B cell (primary cell): ENCODE measurements at places on chromosomes 7 and 10. TPM values are rescaled to one million over a fixed set of nuclear protein-coding genes. Genes with fewer than 3 reads are reported as not detected.

- no peaks in the 10 kb centered on the region for H3K36me3 ChIP-seq
- H3K27me3 ChIP-seq = no peaks in the 10 kb centered on the region
- no peak overlapping the region for H3K4me3 ChIP-seq
- no peak for DNase-seq
- no peaks in the 10 kb centered on the region for H3K4me1 ChIP-seq
Observed at GRCh38 chr10:15436696-15437095, 65.6 kb upstream of the FAM171A1 start.

DNA sequence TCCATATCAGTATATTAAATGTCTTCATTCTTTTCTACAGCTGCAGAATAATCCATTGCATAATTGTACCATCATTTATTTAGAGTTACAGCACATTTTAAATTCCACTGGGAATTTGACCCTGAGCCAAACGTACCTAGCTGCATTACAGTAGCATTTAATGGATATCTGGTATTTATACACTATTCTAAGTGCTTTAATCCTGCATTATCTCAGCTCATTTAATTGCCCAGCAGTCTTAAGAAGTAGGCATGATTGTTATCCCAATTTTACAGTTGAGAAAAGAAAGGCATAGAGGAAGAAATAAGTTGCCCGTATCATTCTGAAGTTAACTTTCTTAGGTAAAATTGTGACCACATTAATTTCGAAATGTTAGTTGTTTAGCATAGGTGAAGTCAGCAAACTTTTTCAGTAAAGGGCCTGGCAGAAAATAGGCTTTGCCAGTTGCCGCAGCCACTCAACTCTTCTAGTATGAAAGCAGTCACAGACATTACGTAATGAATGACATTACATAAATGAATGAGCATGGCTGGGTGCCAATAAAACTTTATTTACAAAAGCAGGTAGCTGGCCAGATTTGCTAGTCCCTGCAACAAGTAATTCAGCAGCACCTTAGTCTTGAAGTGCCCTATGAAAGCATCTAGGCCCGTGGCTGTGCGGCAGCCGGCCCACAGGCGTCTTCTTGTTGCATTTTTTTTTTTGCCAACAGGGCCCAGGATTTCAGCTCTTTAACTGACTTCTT is 30.0 kb downstream of the GUSB start:
- no peaks in the 10 kb centered on the region for H3K4me1 ChIP-seq
- H3K27ac ChIP-seq = no peak overlapping the region
- DNase-seq = no peak
- no peaks in the 10 kb centered on the region for H3K27me3 ChIP-seq

- no peaks in the 10 kb centered on the region for H3K27me3 ChIP-seq
- H3K4me1 ChIP-seq = no peaks in the 10 kb centered on the region
- no peak overlapping the region for H3K4me3 ChIP-seq
- no peak overlapping the region for H3K27ac ChIP-seq
- peaks cover 2% of the 10 kb centered on the region for H3K36me3 ChIP-seq
- no peak for DNase-seq
Observed at GRCh38 chr7:143733876-143734275, 23.6 kb downstream of the CTAGE6 start.

GRCh38 chr7:26409661-26410547 is 118.2 kb downstream of the SNX10 start:
- DNase-seq = no peak
- H3K27ac ChIP-seq = no peak overlapping the region
- H3K4me3 ChIP-seq = no peak overlapping the region
- no peaks in the 10 kb centered on the region for H3K36me3 ChIP-seq
- no peaks in the 10 kb centered on the region for H3K4me1 ChIP-seq
- H3K27me3 ChIP-seq = no peaks in the 10 kb centered on the region

HSPA12A gene
- polyA plus RNA-seq = 0.26 and 2.1 TPM in 2 replicates

APBB1IP gene
- polyA plus RNA-seq = 60.1 and 69.5 TPM in 2 replicates

PAOX gene
- polyA plus RNA-seq = 21.1 and 24.3 TPM in 2 replicates

DNA sequence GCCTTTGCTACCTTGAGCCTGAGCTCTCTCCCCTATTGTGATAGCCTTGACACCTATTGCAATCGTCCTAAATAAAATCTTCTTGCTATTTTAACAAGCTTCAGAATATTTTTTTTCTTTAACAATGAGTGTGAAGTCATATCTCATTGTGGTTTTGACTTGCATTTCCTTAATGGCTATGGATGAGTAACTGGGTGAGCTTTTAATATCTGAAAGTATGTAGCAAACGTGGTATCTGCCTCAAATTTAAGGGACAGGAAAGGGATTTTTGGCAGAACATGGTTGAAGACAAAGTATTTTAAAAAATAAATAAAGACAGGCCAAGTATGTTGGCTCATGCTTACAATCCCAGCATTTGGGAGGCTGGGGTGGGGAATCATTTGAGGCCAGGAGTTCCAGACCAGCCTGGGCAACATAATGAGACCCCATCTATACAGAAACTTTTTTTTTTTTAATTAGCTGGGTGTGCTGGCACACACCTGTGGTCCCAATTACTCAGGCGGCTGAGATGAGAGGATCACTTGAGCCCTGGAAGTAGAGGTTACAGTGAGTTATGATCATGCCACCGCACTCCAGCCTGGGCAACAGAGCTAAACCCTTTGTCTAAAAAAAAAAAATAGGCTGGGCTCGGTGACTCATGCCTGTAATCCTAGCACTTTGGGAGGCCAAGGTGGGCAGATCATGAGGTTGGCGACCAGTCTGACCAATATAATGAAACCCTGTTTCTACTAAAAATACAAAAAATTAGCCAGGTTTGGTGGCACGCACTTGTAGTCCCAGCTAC is 319.3 kb upstream of the NRP1 start:
- H3K27me3 ChIP-seq = no peaks in the 10 kb centered on the region
- no peak overlapping the region for H3K27ac ChIP-seq
- no peaks in the 10 kb centered on the region for H3K4me1 ChIP-seq
- H3K36me3 ChIP-seq = no peaks in the 10 kb centered on the region
- no peak for DNase-seq

DNA sequence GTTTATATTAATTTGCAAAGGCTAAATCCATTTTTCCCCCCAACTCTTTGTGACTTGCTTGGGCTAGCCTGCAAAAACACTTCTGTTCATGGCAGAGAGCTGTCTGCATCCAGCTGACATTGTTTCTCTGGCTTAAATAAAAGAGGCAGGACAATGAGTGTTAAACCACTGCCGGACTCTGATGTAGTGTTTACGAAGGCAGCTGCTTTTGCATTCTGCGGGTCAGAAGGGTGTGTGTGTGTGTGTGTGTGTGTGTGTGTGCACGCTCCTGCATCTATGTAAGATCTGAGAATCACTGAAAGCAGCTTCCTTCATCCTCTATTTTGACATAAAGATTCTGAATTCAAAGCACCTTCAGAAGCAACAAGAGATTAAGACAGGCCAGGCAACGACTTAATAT is 28.3 kb downstream of the NRP1 start:
- H3K4me3 ChIP-seq = no peak overlapping the region
- no peaks in the 10 kb centered on the region for H3K27me3 ChIP-seq
- H3K27ac ChIP-seq = no peak overlapping the region
- no peak for DNase-seq

PSPH gene
- 1.9 and 2.0 TPM in 2 replicates for polyA plus RNA-seq

DNA sequence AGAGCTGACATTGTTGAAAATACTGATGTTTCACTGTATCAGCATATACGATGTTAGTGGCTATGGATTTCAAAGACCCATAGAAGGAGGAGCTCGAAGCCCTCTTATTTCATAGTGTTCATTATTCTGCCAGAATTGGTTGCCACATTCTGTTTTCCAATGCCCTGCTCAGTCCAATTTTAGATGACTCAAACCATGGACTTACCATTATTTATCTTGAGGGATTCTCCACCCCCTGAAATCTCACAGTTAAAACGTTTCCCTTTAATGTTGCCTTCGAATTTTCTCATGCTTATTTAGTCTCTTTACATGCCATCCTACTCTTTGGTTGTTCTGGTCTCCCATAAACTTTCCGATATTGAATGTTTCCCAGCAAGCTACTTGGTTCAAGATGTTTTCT is 264.5 kb downstream of the HDAC9 start:
- H3K4me1 ChIP-seq = no peaks in the 10 kb centered on the region
- no peak for DNase-seq
- no peaks in the 10 kb centered on the region for H3K36me3 ChIP-seq
- H3K4me3 ChIP-seq = no peak overlapping the region
- H3K27me3 ChIP-seq = no peaks in the 10 kb centered on the region
- no peak overlapping the region for H3K27ac ChIP-seq

NPM3 gene
- 7.7 and 13.0 TPM in 2 replicates for polyA plus RNA-seq

CASP2 gene
- 29.2 and 54.9 TPM in 2 replicates for polyA plus RNA-seq

DNA sequence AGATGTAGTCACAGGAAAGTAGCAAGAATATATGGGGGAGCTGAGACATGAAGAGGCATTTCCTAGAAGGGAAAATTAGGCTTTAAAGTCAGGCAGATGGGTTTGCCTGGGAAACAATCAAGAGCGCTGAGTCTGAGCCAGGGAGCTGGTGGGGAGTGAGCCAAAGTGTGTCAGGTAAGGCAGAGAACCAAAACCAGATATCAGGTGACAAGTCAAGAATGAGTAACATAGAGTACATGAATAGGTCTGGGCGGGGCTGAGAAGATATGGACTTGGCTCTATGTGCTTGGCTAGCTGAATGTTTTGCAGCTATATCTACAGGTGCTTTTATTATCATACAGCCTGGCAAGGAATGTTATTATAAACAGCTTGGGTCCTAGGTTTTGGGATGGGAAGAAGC is 49.3 kb downstream of the GPR141 start:
- no peaks in the 10 kb centered on the region for H3K36me3 ChIP-seq
- no peak for DNase-seq
- no peak overlapping the region for H3K4me3 ChIP-seq
- H3K4me1 ChIP-seq = peaks cover 6% of the 10 kb centered on the region
- H3K27ac ChIP-seq = no peak overlapping the region
- H3K27me3 ChIP-seq = no peaks in the 10 kb centered on the region

HABP2 gene
- not detected in 2 replicates for polyA plus RNA-seq

PNLIPRP1 gene
- not detected in 2 replicates for polyA plus RNA-seq

GRCh38 chr10:36531621-36532020 is 593.8 kb upstream of the ANKRD30A start:
- H3K36me3 ChIP-seq = no peaks in the 10 kb centered on the region
- no peak for DNase-seq
- H3K4me1 ChIP-seq = peaks cover 25% of the 10 kb centered on the region
- no peak overlapping the region for H3K27ac ChIP-seq
- no peak overlapping the region for H3K4me3 ChIP-seq
- no peaks in the 10 kb centered on the region for H3K27me3 ChIP-seq

C10orf53 gene
- polyA plus RNA-seq = not detected in 2 replicates

PDK4 gene
- polyA plus RNA-seq = 0.29 and 0.54 TPM in 2 replicates

DNA sequence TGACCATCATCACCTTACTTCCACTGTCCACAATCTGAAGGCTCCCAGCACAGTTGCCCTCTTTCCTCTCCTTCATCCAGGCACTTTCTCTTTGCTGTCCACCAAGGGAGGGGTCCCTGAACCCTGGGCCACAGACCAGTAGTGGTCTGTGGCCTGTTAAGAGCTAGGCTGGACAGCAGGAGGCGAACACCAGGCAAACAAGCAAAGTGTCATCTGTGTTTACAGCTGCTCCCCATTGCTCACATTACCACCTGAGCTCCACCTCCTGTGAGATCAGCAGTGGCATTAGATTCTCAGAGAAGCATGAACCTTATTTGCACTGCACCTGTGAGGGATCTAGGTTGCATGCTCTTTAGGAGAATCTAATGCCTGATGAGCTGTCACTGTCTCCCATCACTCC is 27.7 kb downstream of the FZD1 start:
- no peaks in the 10 kb centered on the region for H3K27me3 ChIP-seq
- no peaks in the 10 kb centered on the region for H3K4me1 ChIP-seq
- no peak for DNase-seq
- H3K27ac ChIP-seq = no peak overlapping the region

GRCh38 chr7:28378574-28379149 is 33.7 kb upstream of the CREB5 start:
- no peaks in the 10 kb centered on the region for H3K4me1 ChIP-seq
- no peaks in the 10 kb centered on the region for H3K36me3 ChIP-seq
- H3K27ac ChIP-seq = no peak overlapping the region
- no peak overlapping the region for H3K4me3 ChIP-seq
- no peak for DNase-seq

- H3K27me3 ChIP-seq = no peaks in the 10 kb centered on the region
- no peak overlapping the region for H3K4me3 ChIP-seq
- no peak overlapping the region for H3K27ac ChIP-seq
Observed at GRCh38 chr7:79377097-79377496, 76.4 kb downstream of the MAGI2 start.

ADRA2A gene
- polyA plus RNA-seq = 0.01 and 0.03 TPM in 2 replicates

MALRD1 gene
- polyA plus RNA-seq = not detected in 2 replicates

TMEM130 gene
- not detected in 2 replicates for polyA plus RNA-seq

DNA sequence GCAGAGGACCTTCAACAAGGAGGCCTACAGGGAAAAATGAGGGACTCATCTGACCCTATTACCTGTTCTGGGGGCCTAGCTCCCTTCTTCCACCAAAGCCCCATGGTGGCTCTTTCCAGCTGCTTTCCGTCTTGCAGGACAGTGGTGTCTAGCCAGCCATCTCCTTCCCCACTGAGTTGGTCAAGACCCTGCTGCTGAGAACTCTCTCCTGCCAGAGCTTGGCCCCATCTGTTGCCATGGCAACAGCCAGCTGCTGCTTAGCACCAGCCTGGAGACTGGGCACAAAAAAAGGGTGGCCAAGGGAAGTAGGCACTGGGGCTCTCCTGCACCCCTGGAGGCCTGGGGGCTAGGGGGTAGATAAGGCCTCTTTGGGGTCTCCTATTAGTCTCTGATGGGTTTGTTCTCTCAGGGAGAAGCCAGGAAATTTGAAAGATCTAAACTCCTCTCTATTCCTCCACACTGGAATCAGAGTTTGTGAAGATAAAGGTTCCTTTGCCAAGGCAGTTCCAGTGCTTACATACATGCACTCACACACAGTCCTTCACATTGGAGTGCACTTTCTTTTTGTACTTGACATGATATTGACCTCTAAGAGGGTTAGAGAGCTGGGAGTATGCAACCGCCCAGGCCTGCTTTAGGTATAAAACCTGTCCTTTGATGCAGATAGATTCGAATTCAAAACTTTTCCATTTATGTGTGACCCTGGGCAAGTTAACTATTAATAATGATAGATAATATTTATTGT is 15.8 kb downstream of the TSPAN33 start:
- H3K4me1 ChIP-seq = peaks cover 39% of the 10 kb centered on the region
- H3K36me3 ChIP-seq = peaks cover 48% of the 10 kb centered on the region
- no peak for DNase-seq
- H3K27ac ChIP-seq = peak overlapping the region; percentile 53
- H3K4me3 ChIP-seq = no peak overlapping the region

DNA sequence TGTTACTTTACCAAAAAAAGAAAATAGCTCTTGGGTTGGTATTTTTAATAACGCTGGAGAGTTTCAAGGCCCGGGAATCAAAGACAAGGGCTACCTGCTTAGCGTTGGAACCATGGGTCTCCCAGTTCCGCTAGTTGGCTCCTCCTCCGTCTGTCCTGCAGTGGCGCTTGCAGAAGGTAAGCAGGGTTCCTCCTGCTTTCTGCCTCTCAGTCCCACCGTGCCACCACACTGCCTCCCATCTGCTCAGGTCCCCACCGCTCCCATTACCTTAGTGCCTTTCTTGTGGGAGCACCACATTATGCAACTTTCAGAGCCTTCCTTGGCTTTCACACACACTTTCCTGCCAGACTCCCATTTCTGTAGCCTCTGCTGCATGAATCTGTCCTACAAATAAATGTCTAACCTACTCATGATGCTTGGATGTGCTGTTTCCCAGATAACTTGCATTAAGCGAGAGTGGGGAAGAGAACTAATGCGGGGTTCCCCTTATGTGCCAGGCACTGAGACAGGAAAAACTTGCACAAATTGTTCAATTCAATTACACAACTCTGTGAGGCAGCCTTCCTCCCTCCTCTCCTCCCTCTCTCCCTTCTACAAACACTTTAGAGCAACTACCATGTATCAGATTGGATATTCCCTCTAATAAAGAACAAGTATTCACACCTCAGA is 124.5 kb downstream of the AOAH start:
- no peaks in the 10 kb centered on the region for H3K27me3 ChIP-seq
- no peaks in the 10 kb centered on the region for H3K4me1 ChIP-seq
- H3K36me3 ChIP-seq = no peaks in the 10 kb centered on the region
- H3K4me3 ChIP-seq = no peak overlapping the region
